SIG-M5 (cell line): ENCODE measurements at places on chromosomes 5 and 9.

DNA sequence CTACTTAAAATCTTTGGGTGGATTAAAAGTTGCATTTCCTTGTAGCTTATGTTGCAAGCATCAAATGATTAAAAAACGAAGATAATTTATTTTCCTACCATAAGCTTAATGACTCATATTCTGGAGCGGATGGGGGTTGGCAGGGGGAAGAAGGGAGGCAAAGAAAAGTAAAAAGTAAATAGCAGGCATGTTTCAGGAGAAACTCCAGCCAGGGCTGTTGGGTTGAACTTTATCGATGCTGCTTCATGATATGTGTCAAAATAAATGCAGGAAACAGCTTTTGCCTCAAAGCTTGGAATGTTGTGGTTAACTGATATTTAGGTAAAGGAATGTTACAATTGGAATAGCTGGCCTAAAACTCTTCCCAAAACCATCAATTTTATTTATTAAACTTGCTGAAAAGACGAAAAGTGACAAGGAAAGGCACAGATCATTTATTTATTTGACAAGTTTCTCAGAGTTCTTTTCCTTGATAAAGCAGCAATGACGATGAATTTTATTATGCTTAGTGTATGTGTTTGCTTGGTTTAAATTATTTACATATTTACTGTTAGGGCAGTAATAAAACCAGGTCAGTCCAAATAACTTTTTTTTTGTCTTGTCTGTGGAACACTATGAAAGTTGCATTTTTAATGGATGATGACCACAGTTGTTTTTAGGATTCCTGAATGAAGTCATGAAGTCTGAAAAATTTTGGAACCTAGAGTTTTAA, 177.9 kb downstream of the PCSK1 start:
- no peak for DNase-seq

GRCh38 chr9:113800276-113800675, 75.8 kb upstream of the ZNF618 start:
- no peak for DNase-seq

- no peak for DNase-seq
These were observed 3.2 kb upstream of the TENT4A start for GRCh38 chr5:6710070-6710469.

DNA sequence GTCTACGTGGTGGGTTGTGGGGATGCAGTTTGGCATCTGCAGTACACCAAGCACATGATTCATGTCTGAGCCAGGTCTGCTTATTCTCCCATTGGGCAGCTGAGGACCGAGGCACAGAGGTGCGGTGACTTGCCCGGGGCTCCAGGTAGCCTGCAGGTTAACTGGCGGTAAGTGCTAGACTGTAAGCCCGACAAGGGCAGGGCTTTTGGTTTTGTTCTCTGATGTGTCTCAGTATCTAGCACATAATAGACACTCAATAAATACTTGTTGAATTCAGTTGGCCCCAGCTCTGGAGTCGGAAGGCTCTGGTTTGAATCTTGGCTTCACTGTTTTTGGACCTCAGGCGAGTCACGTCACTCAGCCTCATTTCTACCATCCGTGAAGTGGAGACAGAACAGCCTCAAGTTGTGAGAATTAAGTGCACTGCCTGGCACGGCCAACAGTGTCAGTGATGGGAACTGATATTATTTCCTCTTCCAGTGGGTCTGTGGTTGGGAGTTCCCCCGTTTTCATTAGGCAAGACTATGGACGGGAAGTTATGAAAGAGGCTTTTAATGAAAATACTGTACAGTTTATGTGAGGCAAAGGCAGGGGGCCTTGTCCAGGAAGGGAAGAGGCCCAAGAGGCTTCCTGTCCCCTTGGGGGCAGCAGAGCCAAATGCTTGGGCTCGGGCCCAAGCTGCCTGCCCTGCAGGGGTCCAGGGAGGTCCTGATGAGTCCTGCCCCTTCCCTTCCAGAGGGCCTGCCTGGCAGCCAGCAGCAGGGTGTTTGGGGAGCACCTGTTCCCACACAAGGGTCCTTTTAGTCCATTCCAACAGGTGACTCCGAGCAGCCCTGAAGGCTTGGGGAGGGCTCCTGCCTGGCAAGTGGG, 3.3 kb downstream of the PRELID1 start:
- DNase-seq: peak; percentile 91

DNA sequence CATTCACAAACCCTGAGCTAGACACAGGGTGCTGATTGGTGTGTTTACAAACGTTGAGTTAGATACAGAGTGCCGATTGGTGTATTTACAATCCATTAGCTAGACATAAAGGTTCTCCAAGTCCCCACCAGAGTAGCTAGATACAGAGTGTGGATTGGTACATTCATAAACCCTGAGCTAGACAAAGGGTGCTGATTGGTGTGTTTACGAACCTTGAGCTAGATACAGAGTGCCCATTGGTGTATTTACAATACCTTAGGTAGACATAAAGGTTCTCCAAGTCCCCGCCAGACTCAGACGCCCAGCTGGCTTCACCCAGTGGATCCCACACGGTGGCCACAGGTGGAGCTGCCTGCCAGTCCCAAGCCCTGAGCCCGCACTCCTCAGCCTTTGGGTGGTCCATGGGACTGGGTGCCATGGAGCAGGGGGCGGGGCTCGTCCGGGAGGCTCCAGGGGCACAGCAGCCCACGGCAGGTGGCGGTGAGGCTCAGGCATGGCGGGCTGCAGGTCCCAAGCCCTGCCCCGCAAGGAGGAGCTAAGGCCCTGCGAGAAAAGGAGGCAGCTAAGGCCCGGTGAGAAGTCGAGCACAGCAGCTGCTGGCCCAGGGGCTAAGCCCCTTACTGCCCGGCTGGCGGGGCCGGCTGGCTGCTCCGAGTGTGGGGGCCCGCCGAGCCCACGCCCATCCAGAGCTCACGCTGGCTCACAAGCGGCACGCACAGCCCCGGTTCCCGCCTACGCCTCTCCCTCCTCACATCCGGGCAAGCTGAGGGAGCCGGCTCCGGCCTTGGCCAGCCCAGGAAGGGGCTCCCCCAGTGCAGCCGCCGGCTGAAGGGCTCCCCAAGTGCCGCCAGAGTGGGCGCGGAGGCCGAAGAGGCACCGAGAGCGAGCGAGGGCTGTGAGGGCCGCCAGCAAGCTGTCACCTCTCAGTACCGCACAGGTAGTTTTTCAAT, 1039.2 kb upstream of the CDH9 start:
- DNase-seq: no peak

DNA sequence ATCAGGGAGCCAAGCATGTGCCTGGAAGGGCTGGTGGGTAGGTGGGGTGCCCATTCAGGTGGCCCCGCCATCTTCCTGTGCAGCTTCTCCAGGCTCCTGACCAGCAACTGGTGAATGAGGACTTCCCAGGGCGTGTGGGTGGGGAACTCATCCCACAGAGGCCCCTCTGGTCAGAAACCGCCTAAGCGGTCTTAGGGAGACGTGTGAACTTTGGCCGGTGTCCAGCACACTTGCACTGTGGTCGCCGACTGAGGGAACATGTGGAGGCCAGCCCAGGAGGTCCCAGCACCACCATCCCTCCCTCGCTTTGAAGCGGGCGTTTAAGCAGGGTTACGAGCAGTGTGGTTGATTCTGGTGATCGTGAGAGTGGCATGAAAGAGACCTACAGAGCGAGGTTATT, 77.8 kb downstream of the MVB12B start:
- no peak for DNase-seq

GRCh38 chr5:80629281-80629680, 25.2 kb upstream of the MSH3 start:
- DNase-seq: no peak

- no peak for DNase-seq
These were observed 45.6 kb upstream of the IER5L start for GRCh38 chr9:129223551-129224208.

- no peak for DNase-seq
These were observed 93.6 kb upstream of the TLE4 start for GRCh38 chr9:79477955-79478771.

DNA sequence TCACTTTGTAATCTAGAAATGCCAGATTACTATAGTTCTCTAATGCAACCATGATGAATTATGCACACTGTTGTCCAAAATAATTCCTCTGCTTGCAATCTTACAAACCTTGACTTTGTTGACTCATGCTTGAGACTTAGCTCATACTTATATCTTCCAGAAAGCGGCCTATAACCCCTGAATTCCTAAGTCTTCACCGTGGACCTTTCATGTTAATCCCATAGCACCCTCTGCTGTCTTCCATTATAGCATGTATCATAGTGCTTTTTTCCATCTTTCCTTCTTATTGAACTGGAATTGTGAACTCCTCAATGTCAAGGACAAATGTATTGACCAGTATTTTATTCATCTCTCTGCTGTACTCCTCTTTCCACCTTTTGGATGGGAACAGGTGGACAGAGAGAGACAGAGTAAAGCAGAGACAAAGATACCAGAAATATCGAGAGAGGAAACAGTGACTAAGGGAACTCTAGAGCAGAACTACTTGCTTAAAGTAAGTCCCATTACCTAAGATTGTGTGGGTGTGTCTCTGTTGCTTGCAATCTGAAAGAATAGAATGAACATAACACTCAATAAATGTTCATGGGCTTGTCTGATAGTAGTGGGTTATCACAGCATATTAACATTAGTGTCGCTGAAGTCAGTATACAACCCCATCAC, 110.0 kb downstream of the LURAP1L start:
- DNase-seq: no peak

GRCh38 chr9:89768650-89769071, 163.8 kb downstream of the GADD45G start:
- DNase-seq: no peak

DNA sequence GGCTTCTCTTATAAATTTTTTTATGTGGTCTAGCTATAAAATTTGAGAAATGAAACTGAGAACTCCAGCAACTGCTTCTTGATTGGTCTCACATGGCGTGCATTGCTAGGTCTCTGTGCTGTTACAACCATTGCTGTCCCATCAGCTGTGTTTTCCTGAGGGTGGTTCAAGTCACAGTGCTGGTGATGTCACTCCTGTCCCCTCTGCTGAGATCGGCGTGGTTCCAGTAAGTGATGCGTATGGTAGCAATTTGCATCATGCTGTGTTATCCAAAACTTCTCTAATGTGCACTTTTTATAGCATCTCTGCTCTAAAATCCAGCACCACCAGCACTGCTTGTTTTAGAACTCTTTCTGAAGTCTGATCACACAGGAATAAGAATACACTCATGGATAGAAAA, 112.6 kb upstream of the ZNF608 start:
- no peak for DNase-seq

DNA sequence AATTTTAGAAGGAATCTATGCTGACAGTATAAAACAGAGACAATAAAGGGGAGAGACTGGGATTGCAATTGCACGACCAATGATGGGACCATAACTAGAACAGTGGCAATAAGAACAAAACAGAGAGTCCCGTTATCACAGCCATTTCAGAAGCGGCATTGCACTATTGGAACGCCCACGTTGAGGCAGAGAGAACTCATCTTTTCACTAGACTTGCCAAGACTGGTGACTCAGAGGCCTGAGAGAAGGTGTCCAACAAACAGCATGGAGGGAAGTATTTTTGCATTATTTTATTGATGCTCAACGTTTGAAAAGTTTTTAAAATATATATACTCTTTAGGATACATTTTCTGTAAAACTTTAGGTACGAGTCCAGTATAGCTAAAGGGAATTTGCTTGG, 737.7 kb downstream of the TLE1 start:
- no peak for DNase-seq

- DNase-seq: no peak
These were observed 940.7 kb downstream of the NR2F1-AS1 start for GRCh38 chr5:92640340-92640739.

DNA sequence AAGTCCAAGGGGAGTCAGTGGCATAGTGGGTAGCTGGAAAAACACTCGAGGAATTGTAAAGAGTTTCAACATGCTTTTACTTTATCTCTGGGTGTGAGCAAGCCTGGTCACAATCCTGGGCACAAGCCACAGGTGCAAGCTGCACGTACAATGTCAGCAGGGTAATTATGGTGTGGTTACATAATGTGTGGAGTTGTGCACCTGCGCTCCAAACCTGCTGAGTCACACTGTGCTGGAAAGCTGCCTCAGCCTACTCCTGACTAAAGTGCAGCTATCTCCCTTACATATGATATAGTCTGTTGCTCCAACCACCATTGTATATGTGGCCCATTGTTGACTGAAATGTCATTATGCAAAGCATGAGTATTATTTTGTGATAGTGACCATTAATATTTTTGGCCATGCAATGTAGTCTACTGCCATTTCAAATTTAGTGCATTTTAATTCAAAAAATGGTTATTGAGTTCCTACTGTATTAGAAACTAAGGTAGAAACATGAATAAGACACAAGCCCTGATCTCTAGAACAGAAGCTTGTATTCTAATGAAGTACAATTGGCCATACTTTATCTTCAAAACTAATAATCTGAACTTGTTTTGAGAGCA, 160.9 kb upstream of the SLC30A5 start:
- DNase-seq: no peak

GRCh38 chr9:70814597-70814996, 306.8 kb downstream of the TRPM3 start:
- no peak for DNase-seq

- DNase-seq: no peak
These were observed 281.9 kb downstream of the DNAH5 start for GRCh38 chr5:13662626-13663025.

GRCh38 chr9:24041160-24041690, 215.2 kb upstream of the ELAVL2 start:
- DNase-seq: no peak

- DNase-seq: peak; percentile 18
These were observed 998.8 kb downstream of the MAT2B start for GRCh38 chr5:164504141-164504772.

GRCh38 chr5:73792687-73793320, 166.8 kb downstream of the ARHGEF28 start:
- DNase-seq: no peak

DNA sequence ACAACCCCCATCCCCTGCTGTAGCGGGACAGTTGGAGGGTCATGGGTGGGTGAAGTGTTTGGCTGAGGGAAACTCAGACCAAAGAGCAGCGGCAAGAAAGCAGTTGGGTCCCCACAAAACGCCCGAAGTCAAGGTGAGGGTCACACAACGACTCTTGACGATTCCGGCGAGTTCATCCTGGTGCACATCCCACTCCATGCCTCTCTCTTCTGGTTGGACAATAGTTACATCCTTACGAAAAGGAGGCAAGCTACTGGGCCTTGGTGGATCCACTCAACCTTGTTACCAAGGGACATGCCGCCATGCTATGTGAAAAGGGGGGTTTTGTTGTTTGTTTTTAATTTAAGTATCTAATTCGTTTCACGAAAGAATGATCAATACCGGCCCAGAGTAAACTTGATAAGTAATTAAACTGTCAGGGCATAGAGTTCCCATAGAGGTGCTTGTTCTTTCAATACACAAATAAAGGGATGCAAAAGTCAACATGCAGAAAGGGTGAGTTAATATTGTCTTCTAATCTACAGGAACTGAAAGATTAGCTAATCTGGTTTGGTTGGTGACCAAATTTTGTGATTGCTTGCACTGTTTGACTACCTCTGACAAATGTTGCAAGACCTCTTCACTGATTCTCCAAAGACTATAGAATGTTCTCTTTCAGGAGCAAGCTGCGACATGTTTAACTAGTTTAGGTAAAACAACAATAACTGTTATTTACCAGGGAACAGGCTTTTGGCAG, 732 bp upstream of the SMIM15 start:
- DNase-seq: no peak

GRCh38 chr9:134945509-134946275, 28.0 kb upstream of the FCN1 start:
- no peak for DNase-seq

GRCh38 chr5:170355601-170356098, 33.5 kb downstream of the KCNMB1 start:
- no peak for DNase-seq
